ENCODE measurements at places on chromosomes 16 and 17. TPM values are rescaled to one million over a fixed set of nuclear protein-coding genes. Genes with fewer than 3 reads are reported as not detected.

The APOBR gene
- 24.0 TPM for polyA plus RNA-seq

The CDH16 gene
- not detected for polyA plus RNA-seq

The WDR45B gene
- polyA plus RNA-seq: 70.1 TPM

The AATK gene
- 4.1 TPM for polyA plus RNA-seq

The PABPN1L gene
- 0.15 TPM for polyA plus RNA-seq

The SCNN1G gene
- polyA plus RNA-seq: 9.2 TPM

The NPIPA7 gene
- 10.8 TPM for polyA plus RNA-seq

The MT1G gene
- 601 TPM for polyA plus RNA-seq
